ENCODE measurements at places on chromosomes 12 and 14.

GRCh38 chr12:29710104-29710503, 73.6 kb downstream of the TMTC1 start:
- DNase-seq = no peak

DNA sequence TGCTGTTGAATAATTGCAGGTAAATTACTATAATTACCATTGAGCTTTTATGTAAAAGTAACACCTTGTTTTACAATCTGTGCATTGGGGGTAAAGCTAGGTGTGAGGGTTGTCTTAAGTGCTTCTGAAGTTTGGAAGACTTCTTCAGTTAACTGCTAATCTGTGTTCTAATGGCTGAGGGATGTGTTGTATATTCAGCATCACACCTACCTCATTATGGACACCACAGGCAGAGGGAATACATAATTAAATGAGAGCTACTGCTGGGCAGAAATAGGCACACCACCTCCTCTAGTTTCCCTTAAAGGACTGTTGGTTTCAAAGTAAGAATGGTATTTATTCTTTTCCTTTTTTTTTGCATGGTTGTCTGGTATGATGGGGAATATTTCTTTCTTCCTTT, 502.3 kb upstream of the RGS6 start:
- no peak for DNase-seq

GRCh38 chr12:8834230-8834629, 11.8 kb downstream of the A2ML1 start:
- DNase-seq = no peak

DNA sequence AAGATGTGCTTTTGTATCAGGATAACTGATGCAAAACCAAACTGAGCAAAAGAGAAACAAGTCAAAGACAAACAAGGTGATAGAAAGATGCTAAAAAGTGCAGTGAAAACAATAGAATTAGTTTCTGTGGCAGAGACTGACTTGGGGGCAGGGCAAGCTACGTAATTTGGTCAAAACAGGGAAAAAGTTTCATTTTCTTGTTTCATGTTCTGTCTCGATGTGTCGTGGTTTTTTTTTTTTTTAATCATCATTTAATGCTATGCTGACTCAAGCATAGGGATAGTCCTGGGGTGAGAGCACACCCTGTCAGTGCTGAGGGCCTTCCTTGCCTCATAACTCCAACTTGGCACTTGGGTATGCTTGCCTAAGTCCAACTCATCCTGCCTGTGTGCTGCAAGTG, 144.1 kb upstream of the PTPRQ start:
- DNase-seq = no peak

DNA sequence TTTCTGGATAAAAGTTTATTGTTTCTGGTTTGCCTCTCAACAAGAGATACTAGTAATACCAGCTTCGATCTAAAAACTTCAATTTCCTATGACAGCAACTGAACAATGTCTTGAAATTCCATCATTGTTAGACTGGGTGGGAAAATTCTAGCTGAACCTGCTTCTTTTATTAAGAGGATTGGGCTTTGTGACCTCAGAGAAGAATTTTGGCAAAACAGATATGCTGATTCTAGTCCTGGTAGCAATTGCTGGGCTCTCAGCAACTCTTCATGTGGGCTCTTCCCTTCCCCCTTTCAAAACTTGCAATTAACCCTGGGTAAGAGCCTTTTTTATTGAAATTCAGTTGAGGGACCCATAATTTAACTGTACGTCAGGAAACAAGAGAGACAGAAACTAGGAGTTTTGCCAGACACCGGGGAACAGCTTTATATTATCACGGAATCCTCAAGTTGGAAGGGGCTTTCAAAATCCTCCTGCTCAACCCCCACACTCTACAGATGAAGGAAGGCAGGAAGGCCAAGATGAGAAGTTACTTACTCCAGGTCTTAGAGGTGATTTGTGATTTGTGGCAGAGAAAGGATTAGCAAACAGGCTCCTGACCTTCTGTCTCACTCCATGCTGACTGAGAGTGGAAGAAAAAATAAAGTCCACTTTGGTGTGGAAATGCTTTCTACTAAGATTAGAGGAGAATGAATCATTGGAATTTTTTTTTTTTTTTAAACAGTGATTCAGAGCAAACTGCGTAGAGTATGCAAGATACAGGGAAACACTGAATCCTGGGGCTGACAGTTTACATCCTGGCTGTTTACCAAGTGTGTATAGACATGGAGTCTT, 239.0 kb upstream of the ATP2B1 start:
- DNase-seq = no peak
